ENCODE measurements at places on chromosomes 4 and X.

- DNase-seq, result no peak
Measured at GRCh38 chrX:1946974-1947373, 332.1 kb downstream of the ASMT start.

DNA sequence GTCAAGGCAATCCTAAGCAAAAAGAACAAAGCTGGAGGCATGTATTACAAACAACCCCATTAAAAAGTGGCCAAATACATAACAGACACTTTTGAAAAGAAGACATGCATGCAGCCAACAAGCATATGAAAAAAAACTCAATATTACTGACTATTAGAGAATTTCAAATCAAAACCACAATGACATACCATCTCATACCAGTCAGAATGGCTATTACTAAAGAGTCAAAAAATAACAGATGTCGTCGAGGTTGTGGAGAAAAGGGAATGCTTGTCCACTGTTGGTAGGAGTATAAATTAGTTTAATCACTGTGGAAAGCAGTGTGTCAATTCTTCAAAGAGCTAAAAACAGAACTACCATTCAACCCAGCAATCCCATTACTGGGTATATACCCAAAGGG is 604.6 kb upstream of the GRIA3 start:
- DNase-seq, result no peak

DNA sequence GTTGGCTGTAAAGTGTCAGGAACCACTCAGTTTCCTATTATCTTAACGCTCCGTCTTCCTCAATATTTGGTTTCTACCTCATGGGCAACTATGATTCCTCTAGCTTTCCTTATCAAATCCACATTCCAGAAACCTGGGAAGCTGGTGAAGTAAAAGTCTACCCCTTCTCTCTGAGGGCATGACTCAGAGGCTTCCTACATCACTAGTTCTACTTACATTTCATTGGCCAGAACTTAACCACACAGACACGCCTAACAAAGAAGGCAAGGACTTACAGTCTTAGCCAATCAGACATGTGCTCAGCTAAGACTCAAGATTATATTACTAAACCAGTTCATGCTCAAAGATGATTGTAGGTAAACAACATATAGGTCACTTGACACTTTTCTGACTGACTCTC is 30.4 kb downstream of the COX7B2 start:
- no peak for DNase-seq

DNA sequence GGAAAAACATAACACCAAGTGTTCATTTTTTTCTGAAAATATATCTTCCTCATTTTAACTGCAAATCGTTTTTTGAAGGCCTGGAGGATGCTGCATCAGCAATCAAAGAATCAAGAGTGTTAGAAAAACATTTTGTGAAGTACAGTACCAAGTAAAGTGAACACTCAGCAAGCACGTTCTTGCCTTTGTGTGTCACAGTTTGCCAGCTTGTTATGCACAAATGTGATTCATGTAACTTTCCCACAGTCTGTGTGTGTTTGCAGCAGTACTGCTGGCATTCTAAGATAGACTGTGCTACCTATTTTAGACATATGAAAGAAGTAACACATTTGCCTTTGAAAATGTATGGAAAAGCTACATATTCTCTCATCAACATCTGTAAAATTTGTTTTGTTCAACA is 1617.7 kb downstream of the RPA4 start:
- DNase-seq, result no peak

DNA sequence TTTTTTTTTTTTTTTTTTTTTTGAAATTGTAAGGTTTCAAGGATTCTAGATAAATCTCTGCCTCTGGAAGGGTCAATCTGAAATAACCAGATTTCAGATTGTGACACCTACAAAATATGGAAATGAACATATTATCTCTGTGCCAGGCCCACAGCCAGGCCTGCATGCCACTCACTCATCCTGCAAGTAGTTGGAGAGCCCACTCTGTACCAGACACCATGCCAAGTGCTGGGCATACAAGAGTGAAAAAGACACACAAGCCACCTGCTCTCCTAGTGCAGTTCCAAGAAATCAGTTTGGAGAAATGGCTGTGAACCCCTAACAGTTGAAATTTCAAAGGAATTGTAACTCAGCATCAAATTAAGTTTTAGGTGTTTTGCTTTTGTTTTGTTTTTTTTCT is 145.9 kb upstream of the NOCT start:
- DNase-seq, result no peak

GRCh38 chr4:182874304-182874751 is 42.9 kb downstream of the DCTD start:
- DNase-seq, result no peak

DNA sequence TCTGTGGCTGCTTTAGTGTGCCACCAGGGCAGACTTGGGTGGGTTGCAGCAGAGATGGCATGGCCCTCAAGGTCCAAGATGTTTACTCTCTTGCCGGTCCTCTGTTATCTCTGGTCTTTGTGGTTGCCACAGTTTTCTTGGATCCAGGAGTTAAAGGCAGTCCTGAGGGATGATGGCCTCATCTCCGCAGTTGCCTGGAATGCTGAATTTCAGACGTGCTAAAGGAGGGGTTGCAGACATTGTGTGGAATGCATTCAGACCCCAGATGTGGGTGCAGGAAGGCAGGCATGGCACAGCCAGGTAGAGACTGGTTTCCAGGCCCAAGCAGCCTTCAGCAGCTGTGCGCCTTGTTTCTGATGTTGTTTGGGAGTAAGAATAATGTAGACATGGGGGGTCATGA is 64.4 kb downstream of the TBL1X start:
- no peak for DNase-seq

DNA sequence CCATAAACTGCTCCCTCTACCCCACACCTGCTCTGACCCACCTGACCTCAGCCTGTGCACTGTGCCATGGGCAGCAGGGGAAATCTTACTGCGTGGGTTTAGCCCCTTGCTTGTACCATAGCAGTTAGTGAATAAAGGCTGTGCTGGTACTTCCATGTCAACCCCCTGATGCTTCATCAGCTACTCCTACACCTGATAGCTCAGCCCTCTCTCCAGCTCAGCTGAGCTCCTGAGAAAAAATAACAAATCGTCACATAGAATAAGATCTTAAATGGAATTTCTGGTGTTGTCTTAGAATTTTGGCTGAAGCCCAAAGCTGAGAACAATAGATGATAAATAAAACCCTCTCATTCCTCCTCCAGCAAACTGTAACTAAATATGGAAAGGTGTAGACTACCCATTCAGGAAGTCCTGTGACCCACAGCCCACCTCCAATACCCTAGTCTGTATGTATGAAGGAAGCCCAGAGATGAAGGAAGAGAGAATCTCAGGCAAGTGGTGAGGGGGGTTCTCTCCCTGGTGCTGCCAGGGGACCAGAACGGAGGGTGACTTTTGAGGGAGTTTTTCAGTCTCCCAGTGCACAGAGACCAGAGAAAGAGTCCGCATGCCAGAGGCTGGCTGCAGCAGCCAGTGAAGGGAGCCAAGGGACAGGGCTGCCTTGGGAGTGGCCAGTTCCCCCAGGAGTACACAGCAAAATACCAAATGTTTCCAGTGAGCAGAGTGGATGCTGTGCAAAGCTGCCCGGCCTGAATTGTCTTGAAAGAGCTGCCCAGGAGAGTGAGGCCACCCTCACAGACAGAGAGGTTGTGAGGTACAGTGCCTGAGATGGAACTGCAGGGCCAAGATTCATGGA is 227.3 kb downstream of the QDPR start:
- DNase-seq, result no peak

DNA sequence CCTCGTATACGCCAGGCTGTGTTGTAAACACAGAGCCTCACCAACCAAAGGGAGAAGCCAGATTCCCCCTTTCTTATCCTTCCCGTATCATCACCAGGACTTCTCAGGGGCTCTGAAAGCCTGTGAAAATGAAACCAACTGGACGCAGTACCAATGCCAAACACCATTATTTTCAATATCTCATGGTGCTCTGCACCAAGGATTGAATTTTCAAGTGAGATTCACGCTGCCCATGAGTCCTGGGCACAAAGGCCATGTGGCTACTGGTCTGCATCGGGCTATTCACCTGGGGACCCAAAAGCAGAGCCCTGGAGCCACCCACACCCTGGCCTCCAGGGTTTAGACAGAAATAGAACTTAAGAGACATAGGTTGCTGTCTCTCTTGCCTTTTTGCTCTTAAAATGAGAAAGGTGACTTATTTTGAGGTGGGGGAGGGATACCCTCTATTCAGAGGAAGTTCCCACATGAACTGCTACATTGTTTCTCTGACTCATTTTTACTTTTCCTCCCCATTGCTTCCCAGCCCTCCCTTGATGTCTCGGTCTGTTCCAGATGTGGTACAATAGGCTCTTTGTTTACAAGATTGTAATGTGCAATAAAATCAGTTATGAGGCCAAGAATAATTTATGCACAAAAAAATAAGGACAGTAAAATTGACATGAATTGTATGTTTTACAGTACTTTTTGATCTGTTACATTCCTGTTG is 55.4 kb downstream of the MAML3 start:
- DNase-seq, result no peak

DNA sequence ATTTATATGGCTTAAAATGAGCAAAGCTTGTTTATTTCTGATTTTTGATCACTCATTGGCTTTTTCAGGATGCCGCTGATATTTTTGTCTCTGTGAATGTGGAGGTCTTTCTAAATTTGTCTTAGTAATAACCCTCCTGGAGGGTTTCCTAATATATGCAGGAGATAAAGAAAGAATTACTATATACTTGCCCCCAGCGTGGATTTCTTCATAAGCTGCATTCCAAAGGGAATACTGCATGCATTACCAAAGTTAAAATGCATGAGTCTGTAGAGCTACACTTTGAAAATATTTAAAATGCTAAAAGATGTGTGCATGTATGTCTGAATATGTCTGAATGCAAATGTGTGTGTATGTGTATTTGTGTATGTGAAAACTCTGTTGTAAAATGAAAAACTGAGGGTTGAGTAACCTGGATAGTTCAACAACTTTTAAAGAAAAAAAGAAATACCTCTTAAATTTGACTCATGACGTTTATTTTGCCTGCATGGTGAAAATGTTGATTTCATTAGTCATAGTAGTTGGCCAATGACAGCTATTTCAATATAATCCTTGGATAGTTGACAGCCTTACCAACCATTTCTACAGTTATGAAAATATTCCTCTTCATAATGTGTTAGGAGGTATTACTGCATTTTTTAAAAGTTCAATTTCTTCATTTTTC is 113.2 kb upstream of the ZNF827 start:
- DNase-seq, result no peak

Data from NCI-H2107 (cell line).